Aortic smooth muscle cell (primary cell): ENCODE measurements at places on chromosomes 7 and 10. TPM values are rescaled to one million over a fixed set of nuclear protein-coding genes. Genes with fewer than 3 reads are reported as not detected.

ZPBP gene
- total RNA-seq: not detected in 2 replicates

ELMO1 gene
- total RNA-seq: 3.9 and 6.3 TPM in 2 replicates

SOSTDC1 gene
- 0.81 TPM in 1 of 2 replicates, not detected in the other for total RNA-seq

OR2F1 gene
- not detected in 2 replicates for total RNA-seq

A1CF gene
- not detected in 2 replicates for total RNA-seq

IQUB gene
- total RNA-seq: 0.53 and 0.75 TPM in 2 replicates

UTF1 gene
- total RNA-seq: not detected in 2 replicates

ARMC10 gene
- 36.7 and 41.0 TPM in 2 replicates for total RNA-seq

PDZD7 gene
- total RNA-seq: 3.3 and 3.4 TPM in 2 replicates

PRTFDC1 gene
- total RNA-seq: 57.2 and 63.4 TPM in 2 replicates

LIPF gene
- not detected in 2 replicates for total RNA-seq

AKR1D1 gene
- total RNA-seq: not detected in 2 replicates

DNAJC1 gene
- 47.6 and 48.9 TPM in 2 replicates for total RNA-seq

MSMB gene
- not detected in 2 replicates for total RNA-seq

PCGF6 gene
- total RNA-seq: 10.9 and 13.1 TPM in 2 replicates

EPHA1 gene
- not detected in 2 replicates for total RNA-seq

INHBA gene
- total RNA-seq: 34.7 and 58.7 TPM in 2 replicates

TAS2R41 gene
- not detected in 2 replicates for total RNA-seq
